Stimulated activated naive CD4-positive, alpha-beta T cell (primary cell): ENCODE measurements at places on chromosomes 4 and X.

- no peak for DNase-seq
Observed at GRCh38 chr4:78517050-78517652, 34.4 kb upstream of the ANXA3 start.

DNA sequence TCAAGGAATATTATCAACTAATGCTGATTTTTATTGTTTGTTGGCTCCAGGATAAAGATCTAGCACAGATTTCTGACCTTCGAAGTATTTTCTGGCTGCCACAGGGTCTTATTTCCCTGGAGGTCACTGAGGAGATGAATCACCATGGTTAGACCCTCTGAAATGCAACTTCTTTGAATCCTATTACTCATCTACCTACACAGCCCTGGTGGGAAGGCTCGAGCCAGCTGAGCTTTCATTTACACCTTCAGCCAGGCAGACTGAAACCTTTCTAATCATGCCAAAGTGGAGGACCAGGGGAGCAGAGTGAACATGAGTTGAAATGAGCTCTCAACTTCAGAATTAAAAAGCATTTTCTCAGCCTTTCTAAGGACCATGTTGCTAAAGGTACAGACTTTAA is 130.5 kb downstream of the SMIM20 start:
- no peak for DNase-seq

DNA sequence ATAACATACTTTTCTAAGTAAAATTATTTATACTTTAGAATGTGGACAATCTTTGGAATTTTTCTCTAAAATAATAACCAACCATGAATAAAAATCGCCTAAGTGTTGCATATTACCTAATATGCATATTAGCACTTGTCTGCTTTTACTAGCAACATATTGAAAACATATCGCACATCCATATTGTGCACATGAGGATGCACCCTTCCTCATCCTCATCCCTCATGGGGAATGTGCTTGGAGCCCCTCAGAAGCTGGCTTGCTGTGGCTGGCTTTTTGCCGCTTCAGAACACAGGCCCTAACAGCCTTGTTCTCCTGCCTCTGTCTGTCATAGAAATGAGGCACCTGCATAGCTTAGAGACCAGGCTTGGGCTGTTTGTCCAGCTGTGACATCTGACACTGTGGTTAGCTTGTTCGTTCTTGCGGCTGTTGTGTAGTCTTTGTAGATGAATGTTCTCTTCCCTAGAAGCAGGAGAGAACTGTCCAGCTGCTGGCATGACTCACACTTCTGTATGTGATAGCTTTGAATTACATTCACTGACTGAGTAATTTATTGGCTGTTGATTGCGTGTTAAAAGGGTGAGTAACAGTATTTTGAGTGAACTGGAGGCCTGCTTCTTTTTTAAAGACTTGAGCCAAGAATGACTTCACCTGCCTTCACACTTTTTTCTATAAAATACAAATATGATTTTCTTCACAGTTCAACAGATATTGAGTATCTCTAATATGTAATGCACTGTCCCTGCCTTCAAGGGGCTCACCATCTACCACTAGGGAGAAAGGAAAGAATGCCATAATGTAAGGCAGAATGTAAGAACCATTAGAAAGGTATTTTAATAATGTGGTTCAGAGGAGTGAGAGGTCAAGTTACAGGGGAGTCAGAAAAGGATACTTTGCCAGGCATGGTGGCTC is 81.9 kb downstream of the HMGB2 start:
- DNase-seq, result no peak

GRCh38 chrX:14030174-14030530 is 460 bp upstream of the GEMIN8 start:
- DNase-seq, result no peak

GRCh38 chrX:47129899-47130358 is 14.6 kb downstream of the NDUFB11 start:
- DNase-seq, result no peak
